Stimulated activated CD8-positive, alpha-beta memory T cell treated with anti-CD3 and anti-CD28 coated beads, Interleukin-15, amount 100 ng/mL, for 48 hours (primary cell): ENCODE measurements at places on chromosomes 1 and 21.

- DNase-seq = peak; percentile 86
Observed at GRCh38 chr1:2525920-2526823, at the start of gene PANK4. PANK4 (minus strand) TSS chr1:2526596; CDS start chr1:2526587, 9 bp downstream.

DNA sequence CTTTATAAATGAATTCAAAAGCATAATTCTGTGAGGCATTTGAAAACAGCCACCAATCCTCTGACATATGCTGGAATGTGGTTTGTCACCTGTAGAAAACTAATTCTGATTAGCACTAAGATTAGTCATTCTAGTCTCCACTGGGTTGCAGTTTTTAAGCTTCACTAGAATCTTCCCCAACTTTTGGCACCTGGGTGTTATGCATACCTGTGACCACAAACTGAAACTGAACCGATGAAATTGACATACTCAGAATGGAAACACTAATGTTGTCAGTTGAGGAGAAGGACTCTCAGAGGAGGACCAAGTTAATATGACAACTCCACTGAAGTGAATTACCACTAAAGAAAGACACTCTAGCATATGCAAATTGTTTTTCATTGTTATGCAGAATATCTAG lies 285.8 kb upstream of the NEGR1 start:
- DNase-seq = no peak

DNA sequence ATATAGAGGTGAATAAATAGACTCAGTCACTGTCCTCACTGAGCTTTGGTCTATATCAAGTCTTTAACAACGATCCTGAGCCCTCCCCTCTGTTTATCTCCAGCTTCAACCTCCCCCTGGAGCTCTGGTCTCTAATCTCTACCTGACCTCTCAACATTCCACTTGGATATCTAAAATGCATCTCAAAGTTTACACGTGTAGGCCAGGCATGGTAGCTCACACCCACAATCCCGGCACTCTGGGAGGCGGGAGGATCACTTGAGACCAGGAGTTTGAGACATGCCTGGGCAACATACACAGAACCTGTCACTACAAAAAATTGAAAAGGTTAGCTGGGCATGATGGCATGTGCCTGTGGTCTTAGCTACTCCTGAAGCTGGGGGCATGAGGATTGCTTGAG lies 53.4 kb downstream of the GADD45A start:
- DNase-seq = no peak

- no peak for DNase-seq
Observed at GRCh38 chr1:246566813-246567645, 773 bp downstream of the CNST start.

- DNase-seq = no peak
Observed at GRCh38 chr1:202283991-202284390, 57.7 kb downstream of the UBE2T start.

GRCh38 chr1:24109686-24110475 lies 2.1 kb downstream of the MYOM3 start:
- no peak for DNase-seq

DNA sequence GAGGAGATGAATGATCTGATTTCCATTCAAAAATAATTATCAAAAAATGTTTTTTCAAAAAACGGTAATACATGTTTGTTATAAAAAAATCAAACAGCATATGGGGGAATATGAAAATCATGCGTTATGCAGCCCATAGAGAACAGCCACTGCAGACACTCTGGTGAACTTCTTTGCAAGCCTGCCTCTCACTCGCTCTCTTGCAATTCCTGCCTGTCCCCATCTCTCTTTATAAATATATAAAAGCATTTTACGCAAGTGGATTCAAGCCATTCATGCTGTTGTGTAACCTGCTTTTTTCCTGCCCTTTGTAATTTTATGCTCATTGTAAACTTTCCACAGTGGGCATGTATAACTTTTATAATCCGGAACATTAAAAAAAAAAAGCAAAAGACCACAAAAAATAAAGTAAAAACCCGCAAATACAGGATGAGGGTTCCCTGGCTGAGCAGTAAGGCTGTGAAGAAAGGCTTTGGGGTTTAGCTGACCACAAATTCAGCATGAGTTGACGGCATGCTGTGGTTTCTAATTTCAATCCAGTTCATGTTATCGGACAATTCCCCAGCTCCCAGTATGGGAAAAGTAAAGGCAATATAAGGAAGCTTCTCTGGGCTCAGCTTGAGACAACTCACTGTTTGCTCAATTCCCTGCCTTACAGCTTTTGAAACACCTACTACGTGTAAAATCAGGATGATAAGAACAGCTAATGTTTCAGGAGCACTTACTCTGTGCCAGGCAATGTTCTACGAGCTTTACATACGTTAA lies 52.8 kb upstream of the ZBTB40 start:
- DNase-seq = no peak

DNA sequence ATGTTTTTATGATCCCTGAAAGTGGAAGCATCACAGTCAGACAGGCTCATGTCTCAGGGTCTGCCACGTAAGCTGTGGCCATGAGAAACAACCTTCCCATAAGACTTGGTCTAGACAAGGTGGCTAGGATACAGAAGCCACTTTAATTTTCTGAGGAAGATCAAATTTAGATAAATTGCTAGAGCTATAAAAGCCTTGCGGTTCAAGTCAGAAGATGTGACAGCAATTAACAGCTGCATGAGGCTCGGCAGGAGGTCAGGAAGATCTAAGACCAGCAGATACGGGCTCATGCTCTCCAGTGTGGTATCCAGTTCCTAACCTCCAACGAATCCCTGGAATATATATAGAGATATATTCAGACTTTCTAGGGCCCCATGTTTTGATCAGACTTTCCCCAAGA lies 577.1 kb downstream of the PLPP3 start:
- no peak for DNase-seq

- DNase-seq = no peak
Observed at GRCh38 chr1:202122639-202123335, at the start of gene GPR37L1. GPR37L1 (plus strand) TSS chr1:202122917; CDS start chr1:202122964, 47 bp downstream.

- no peak for DNase-seq
Observed at GRCh38 chr1:10965546-10966226, 46.8 kb upstream of the TARDBP start.

DNA sequence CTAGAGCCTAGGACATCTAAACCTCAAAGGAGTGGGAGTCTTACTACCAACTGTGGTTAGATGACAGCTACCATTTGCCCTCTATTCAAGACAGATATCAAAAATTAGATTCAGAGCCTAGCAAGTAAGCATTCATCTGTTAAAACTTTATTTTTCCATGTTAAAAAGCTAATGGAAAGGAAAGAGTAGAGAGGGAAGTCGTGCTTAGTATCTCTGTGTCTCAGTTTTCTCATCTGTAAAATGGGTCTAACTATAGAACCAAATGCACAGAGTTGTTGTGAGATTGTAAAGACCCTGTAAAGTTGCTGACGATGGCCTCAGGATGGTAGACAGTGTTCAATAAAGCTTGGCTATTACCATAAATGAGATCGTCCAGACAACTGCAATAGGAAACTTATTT lies 428.5 kb upstream of the RUNX1 start:
- DNase-seq = no peak

DNA sequence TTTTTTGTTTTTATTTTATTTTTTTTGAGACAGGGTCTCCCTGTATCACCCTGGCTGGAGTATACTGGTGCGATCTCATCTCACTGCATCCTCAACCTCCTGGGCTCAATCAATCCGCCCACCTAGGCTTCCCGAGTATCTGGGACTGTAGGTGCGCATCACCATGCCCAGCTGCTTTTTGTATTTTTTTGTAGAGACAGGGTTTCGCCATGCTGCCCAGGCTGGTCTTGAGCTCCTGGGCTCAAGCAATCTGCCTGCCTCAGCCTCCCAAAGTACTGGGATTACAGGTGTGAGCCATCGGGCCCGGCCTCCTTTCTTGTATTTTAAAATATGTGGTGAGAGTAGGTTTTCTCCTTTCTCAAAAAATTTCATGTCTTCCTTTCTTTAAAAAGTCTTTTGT lies 122.6 kb downstream of the XPR1 start:
- no peak for DNase-seq

- no peak for DNase-seq
Observed at GRCh38 chr1:58431901-58432620, 114.5 kb downstream of the OMA1 start.

DNA sequence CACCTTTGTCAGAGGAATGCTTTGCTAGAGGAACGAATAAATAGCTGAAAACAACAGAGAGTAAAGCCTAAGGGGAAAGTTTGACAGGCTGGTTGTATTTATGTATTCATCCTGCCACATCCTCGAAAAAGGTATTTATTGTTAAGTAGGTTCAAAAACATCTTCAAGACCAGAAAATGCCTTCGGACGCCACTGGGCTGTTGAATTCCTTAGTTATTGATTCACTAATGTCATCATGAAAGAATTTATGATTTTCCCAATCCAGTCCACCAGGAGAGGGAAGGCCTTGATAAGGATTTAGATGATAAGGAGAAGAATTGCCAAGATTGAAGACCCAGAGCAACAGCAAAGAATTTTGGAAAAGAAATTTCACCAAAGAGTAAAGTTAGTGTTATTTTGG lies 35.2 kb upstream of the MAB21L3 start:
- DNase-seq = no peak

DNA sequence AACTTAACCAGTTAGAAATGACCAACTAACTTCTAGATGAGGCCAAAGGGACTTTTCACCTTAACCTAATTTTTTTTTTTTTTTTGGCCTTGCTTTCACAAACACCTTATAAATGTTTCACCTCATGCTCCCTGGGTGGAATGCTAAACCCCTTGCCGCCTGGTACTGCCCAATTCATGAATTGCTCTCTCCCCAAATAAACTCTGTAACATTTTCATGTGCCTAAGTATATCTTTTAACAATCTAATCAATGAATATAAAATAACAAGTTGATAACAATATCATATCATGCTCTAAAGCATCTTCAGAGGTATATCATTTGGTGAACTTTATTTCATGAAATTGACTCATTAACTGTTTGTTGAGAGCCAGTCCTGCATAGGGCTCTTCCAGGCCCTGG lies 10.9 kb upstream of the CNN3 start:
- DNase-seq = no peak

- no peak for DNase-seq
Observed at GRCh38 chr1:46621930-46622329, 5.3 kb upstream of the MOB3C start.

GRCh38 chr1:73627723-73628122 lies 570.3 kb downstream of the LRRIQ3 start:
- no peak for DNase-seq

DNA sequence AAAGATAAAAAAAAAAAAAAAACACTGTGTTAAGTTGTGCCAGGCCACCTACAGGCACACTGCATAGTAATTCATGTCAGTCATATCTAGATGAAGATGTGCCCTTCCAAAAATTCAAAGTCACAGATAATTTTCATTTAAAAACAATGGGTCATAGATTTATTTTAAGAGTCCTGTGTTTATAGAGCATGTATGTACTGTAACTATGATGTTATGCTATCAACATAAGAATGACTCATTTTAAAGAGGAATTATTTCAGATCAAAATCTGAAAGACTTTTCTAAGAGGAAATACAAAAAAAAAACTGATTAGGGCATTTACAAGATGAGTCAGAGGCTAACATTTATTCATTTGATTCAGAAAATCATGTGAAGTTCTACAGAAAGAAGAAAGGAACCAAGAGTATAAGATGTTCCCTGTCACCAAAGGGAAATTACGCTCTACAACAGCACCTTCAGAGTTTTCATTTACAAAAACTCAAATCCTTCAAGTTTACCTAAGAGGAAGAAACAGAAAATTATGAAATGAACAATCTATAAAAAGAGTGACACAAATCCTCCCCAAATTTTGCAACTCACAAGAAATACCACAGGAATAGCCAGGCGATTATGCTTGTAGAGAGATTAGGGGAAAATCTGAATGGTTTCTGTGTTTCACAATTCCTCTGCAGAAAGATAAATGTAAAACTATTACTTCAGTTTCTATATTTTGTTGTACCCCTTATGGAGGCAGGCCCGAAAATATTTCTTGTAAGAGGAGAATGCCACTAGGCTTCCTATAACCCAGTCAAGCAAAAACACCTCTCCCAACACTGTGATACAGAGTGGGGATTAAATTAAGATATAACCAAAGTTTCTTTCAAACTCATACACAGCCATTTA lies 13.8 kb downstream of the TP53BP2 start:
- DNase-seq = no peak
